ENCODE measurements at places on chromosomes 12 and 14.

- DNase-seq, result no peak
These were observed 8.2 kb upstream of the GOLGA3 start for GRCh38 chr12:132836795-132837331.

DNA sequence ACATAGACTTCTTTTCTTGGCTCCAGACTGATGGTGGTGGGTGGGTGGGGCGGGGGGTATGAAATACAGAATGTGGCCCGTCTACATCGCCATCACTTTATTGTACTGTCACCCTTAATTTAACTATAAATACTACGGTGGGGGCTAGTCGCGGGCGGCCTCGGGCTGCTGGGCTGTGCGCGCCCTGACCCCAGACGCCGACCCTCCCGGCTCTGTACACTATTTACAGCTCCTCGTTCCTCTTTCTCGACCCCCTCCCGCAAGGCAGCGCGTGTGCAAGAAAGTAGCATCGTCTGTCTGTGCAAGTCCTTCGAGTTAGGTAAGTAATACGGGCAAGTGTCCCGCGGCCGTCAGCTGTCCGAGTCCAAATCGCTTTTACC is 1.8 kb downstream of the GSC start:
- no peak for DNase-seq

- no peak for DNase-seq
These were observed 3.4 kb downstream of the B4GALNT3 start for GRCh38 chr12:462936-463705.

- DNase-seq, result no peak
These were observed 252.5 kb upstream of the TMPO start for GRCh38 chr12:98262902-98263301.

- DNase-seq, result no peak
These were observed 9.0 kb upstream of the DCD start for GRCh38 chr12:54657105-54657607.

DNA sequence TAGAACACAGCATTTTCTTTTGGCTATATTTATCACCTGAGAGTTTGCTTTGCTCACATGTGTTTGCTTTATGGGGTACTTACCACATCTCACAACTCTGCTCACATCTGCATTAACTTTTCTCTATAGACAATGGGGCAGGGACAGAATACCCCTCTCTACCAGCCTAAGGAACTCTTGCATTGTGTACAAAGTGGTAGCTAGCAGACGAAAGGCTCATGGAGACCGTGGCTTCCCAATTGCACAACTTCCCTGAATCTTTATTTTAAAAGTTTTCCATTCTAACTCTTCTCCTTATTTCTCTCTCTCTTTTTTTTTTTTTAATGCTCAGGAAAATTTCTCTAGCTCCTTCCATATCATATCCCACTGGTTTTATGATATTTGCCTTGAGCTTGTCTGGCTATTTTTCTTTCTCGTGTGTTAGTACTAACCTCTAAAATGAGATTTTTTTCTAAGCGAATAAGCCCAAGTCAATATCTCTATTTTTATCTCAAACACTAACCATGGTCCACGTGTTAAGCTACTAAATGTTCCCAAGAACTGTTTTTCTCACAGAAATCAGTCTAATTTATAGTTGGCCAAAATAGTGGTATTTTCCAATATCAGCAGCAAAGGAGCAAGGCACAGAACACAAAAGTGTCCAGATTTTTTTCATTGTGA is 155.2 kb downstream of the STXBP6 start:
- no peak for DNase-seq

DNA sequence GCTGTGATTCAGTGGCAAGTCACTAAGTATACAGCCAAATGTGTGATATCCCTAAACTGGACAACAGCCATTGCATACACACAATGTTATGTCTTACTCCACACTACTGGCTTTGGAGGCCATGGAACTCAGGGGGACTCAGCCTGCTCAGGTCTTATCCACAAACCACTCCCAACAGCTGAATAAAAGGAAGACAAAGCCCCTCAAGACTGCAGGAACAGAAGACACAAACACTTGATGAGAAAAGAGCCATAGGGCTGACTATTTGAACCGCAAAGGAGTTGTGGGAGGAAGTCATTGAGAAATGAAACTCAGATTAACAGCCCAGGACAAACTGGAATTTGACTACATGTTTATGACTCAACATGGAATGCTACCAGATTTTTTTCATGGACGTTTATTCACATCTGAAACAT is 40.9 kb downstream of the PTGER2 start:
- DNase-seq, result no peak

DNA sequence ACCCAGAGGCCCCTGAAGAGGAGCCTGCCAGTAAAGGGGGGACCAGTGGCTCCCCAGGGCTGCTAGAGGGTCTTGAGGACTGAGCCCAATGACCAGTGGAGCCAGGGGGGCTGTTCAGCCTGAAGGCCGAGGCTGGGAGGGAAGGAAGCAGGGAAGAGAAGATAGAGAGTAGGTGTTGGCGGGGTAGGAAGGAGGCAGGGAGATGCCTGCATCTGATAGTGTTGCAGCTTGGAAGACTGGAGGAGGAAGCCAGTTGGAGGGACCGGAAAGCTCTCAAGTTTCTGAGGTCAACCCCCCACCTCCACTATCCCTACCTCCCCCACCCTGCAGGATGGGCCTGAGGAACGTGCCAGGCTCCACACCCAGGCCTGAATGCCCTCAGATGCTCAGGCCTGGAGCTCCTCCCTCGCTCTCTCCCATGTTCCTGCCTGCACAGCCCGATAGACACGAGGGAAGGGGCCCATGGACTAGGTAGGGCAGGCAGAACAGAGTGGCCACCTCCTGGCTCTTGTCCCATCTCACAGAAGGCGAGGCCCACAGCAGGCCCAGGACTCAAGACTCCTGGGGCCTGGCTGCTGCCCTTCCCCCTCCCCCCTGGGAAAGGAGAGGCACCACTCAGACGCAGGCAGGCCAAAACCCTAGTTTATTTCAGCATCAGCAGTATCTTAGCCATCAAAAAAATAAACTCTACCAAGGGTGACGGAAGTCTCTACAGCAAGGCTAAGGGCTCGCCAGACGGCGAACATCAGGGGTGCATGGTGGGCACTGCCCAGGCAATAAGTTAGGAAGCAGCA is 3.4 kb downstream of the CKB start:
- DNase-seq, result no peak

DNA sequence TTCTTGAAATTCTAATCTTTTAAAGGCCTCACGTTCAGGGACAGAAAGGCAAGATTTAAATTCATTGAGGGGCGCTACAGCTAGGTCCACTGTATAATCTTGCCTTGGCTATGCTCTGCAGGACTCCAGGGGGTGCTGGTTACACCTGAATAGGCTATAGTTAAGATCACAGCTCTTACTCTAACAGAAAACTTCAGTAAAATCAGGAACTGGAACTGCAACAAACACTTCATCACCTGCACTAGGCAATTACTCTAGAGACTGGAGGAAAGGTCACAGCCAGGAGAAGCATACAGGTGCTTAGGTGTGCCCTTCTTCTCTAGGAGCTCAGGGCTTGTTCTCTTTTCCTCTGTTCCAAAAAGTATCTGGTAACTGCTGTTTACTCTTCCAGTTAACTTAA is 20.9 kb downstream of the SLCO1C1 start:
- no peak for DNase-seq

DNA sequence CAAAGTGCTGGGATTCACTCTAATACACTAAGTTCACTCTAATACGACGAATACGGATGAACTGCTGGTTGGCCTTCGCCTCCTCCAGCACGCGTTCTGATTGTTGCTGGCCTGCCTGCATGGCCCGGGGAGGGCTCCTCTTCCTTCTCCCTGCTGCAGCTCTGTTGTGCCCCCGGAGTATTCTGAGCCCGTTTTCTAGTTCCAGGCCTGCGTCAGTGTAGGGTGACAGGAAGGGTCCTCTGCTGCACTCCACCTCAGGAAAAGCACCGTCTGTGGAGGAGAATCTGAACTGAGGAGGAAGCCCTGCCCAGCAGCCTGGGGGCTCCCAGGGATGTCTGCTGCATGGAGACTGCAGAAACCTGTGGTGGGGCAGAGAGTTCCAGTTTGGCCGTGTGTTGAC is 44.4 kb downstream of the DDX51 start:
- DNase-seq, result no peak

DNA sequence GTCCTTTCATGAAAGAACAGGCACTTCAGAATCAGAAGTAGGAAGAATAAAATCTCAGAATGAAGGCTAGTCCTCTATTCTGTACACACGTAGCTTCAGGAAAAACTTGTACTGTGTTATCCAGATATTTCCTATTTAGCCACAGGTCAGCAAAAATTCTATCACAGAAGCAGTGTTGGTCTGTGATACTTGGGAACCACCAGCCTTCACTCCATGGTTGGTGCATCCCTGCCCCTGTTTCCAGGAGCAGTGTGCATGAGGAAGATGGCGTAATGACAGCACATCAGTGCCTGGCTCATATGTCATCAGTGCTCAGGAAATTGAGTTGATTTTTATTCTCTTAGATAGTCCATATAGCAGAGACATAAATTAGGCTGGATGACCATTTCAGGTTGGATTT is 87.7 kb downstream of the SAMD4A start:
- no peak for DNase-seq

- DNase-seq, result no peak
These were observed 437 bp downstream of the ERO1A start for GRCh38 chr14:52694761-52695480.

- no peak for DNase-seq
These were observed 12.5 kb downstream of the POU6F1 start for GRCh38 chr12:51205350-51205749.

GRCh38 chr14:40599725-40600124 is 1007.0 kb upstream of the LRFN5 start:
- no peak for DNase-seq

- DNase-seq, result no peak
These were observed 58.8 kb downstream of the PIK3C2G start for GRCh38 chr12:18320036-18320617.

GRCh38 chr12:41681898-41682297 is 462.8 kb downstream of the GXYLT1 start:
- DNase-seq, result no peak

- no peak for DNase-seq
These were observed 87.5 kb upstream of the MON2 start for GRCh38 chr12:62379026-62379722.
